NCI-H1930 (cell line): ENCODE measurements at places on chromosomes 7 and 10.

GRCh38 chr7:106420736-106421135, 136.0 kb upstream of the NAMPT start:
- DNase-seq, result no peak

- DNase-seq, result no peak
Measured at GRCh38 chr10:7580520-7580919, 86.2 kb downstream of the ITIH5 start.

GRCh38 chr10:114030140-114030539, 13.5 kb upstream of the ADRB1 start:
- DNase-seq, result no peak

- no peak for DNase-seq
Measured at GRCh38 chr10:83954193-83954799, 185.0 kb upstream of the GHITM start.

- DNase-seq, result no peak
Measured at GRCh38 chr10:68992636-68993440, 4.2 kb downstream of the KIFBP start.
